Dermis blood vessel endothelial cell (primary cell): ENCODE measurements at places on chromosomes 13 and 19.
A peak's percentile ranks its signal among the peaks of the same experiment; 100 is the strongest.

GRCh38 chr13:21232196-21232595 is 55.7 kb downstream of the MRPL57 start:
- DNase-seq, result no peak

GRCh38 chr19:54415208-54415900 is at the start of gene TTYH1:
TTYH1 (plus strand) TSS chr19:54415464; CDS start chr19:54415553, 89 bp downstream.
- DNase-seq, result no peak

DNA sequence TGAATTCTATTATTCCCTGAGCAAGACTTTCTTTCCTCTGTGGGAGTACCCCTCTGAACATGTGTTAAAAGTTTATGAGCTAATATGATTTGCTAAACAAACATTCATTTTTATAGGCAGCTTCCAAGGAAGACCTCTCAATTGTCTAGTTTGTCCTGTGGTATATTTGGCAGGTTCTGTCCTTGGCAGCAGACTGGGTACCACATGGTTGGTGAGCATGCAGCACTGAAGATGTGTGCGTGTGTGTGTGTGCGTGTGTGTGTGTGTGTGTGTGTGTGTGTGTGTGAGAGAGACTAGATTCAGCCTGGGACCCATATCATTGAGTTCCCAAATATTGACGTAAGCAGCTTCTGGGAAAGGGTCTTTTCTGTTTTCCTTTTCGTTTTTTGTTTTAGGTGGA is 24.0 kb downstream of the FGF9 start:
- no peak for DNase-seq

GRCh38 chr13:51590971-51591627 is 6.8 kb downstream of the WDFY2 start:
- DNase-seq, result peak; percentile 37

DNA sequence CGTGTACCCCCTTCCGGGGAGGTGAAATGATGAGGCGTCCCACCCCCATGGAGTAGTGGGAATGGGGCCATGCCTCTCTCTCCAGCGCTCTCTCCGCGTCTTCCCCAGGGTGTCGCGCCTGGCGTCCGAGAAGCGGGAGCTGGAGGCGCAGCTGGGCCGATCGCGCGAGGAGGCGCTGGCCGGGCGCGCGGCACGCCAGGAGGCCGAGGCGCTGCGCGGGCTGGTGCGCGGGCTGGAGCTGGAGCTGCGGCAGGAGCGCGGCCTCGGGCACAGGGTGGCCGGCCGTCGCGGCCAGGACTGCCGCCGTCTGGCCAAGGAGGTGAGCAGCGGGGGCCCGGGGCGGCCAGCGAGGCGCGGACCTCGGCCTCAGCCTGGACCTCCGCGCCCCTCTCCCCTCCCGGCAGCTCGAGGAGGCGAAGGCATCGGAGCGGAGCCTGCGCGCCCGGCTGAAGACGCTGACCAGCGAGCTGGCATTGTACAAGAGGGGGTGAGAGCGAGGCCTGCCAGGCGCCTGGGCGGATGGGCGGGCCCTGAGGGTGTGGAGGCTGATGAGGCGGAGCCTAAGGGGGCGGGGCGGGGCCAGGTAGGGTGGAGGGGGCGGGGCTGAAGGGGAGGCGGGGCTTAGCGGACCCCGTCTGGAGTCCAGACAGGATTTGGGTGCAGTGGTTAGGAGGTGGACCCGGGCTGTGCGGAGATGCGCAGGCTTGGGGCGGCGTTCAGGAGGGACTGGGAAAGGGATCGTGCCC is 7.7 kb downstream of the PGLYRP1 start:
- peak; percentile 51 for DNase-seq

- DNase-seq, result no peak
These were observed 44.4 kb upstream of the C1QTNF9 start for GRCh38 chr13:24264976-24265375.

DNA sequence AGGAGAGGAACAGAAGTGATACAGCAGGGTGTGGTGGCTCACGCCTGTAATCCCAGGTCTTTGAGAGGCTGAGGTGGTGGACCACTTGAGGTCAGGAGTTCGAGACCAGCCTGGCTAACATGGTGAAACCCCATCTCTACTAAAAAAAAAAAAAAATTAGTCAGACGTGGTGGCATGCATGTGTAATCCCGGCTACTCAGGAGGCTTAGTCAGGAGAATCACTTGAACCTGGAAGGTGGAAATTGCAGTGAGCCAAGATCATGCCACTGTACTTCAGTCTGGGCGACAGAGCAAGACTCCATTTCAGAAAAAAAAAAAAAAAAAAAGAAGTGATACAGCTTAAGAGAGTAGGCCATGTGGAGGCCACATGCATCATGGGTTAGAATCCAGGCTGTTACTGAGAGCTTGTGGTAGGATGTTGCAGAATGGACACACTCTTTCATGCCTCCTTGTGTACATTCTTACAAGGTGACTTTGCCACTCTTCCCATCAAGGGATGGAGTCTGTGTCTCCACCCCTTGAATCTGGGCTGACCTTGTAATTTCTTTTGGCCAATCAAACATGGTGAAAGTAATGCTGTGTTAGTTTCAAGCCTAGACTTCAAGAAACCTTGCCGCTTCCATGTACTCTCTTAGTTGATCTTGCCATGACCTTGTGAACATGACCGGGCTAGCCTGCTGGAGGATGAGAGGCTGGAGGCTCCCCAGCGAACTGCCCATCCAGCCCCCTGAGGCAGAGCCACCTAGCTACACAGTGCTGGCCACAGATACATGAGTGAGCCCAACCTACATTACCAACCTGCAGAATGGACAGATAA is 12.3 kb downstream of the FAM187B start:
- no peak for DNase-seq

DNA sequence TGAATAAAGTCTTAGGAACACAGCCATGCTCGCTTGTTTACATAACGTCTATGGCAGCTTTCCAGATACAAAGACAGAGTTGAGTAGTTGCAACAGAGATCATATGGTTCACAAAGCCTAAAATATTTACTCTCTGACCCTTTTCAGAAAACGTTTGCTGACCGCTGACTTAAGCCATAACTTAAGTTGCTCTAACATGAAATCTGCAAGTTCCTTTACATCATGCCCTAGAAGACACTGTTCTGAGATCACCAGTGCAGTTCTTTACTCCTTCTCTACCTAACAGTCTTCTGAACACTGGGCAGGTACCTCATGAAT is 166.4 kb downstream of the DCLK1 start:
- peak; percentile 7 for DNase-seq

DNA sequence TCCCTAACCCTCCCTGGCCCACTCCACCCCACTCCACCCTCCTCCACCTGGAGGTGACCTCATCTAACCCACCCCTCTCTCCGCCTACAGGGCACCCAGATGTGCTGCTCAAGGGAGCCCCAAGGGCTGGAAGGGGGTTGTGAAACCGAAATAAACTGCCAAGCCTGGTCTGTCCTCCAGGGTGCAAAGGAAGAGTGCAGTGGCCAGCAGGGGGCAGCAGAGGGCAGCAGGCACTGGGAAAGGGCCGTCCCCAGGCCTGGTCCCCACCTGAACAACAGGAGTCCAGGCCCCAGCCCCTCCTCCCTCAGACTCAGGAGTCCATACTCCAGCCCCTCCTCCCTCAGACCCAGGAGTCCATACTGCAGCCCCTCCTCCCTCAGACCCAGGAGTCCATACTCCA is 8.4 kb upstream of the BCAM start:
- peak; percentile 86 for DNase-seq

- peak; percentile 91 for DNase-seq
These were observed at the start of gene ZNF223 for GRCh38 chr19:44051650-44052402. ZNF223 (plus strand) TSS chr19:44052036; CDS start chr19:44055177, 3,141 bp downstream.

- no peak for DNase-seq
These were observed 112.4 kb downstream of the NUFIP1 start for GRCh38 chr13:44876782-44877324.

DNA sequence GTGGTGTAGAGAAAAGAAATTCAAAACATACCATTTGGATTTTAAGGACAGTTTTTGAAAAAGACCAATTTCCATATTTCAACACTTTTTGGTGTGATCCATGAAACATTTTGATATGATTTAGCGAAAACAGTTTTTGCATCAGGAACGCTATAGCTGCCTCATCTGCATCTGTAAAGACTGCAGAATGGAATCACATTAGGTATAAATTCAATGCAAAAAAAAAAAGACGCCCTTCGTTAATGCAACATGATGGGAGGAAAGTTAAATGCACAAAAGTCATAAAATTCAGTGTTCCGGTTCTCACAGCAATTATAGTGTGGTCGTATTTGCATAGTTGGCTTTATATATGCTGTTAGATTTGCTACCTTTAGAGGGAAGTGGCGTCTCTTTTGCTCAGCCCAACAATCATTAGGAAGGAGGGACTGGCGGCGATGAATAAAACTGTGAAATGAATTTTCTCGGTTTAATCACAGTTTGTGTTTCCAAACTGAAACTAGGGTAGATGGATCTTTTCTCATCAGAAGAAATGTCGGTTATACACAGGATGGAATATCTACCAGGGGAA is 215.7 kb downstream of the TEX29 start:
- DNase-seq, result no peak

DNA sequence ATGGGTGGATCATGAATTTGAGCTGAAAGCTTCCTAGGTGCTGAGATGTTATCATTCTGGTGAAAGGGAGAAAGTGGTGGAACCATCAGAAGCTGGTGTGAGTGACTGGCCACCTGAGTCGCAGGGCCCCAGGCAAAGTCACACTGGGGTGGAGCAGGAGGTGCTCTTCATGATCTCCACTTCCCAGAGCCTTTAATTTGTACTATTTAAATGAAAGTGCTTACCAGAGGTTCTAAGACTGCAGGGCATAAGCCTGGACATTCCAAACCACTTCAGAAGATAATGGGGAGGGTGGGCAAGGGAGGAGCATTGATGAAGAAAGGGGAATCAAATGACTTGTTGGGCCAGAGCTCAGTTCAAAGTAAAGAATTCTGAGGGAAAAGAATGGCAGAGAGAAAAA is 156.1 kb downstream of the RGCC start:
- no peak for DNase-seq

DNA sequence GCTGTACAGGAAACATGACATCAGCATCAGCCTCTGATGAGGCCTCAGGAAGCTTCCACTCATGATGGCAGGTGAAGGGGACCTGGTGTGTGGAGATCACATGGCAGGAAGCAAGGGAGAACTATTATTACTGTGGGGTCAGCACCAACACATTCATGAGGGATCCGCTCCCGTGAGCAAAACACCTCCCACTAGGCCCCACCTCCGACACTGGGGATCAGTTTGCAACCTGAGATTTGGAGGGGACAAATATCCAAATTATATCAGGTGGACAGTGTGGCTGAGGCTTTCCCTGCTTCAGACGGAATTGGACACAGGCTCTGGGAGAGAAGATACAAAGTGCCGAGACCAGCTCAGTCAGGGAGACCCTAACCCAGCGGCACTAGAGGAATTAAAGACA is 5.7 kb upstream of the ZNF792 start:
- DNase-seq, result no peak

DNA sequence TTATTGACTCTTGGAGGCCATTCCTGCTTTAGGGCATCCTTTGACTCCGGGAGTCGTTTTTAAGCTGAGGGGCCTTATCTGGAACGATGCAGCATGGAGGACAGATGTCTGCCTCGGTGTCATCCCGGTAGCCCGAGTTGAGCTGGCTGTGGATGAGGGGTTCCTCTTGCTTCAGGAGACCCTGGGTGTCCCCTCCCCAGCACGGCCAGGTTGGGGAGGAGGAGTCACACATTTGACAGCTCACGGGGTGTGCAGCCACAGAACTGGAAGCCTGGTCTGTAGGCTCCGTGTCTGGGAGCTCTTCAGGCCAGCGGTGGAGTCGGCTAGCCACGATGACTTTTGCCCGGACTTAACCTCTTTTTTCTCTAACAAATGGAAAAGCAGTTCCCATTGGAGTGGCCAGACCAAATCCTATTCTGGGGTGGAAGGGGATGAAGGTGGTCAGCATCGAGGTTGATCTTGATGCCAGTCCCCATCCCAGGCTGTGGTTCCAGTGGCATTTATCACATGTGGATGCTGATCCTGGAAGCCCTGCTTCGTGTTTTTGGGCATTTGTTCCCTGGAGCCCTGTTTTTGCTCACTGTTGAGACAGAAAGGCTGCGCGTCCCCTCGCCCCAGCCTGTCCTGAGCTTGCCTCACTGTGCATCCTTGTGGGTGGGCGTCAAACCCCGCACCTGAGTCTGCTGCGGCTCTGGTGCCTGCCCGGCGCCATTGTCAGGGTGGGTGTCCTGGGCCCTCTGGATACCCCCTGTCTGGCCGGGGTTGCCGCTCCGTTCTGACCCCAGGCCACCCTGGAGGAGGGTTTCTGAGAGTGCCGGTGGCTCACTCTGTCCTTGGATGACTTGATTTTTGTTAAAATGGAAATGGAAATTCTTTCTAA is 12.0 kb downstream of the TFDP1 start:
- DNase-seq, result no peak

DNA sequence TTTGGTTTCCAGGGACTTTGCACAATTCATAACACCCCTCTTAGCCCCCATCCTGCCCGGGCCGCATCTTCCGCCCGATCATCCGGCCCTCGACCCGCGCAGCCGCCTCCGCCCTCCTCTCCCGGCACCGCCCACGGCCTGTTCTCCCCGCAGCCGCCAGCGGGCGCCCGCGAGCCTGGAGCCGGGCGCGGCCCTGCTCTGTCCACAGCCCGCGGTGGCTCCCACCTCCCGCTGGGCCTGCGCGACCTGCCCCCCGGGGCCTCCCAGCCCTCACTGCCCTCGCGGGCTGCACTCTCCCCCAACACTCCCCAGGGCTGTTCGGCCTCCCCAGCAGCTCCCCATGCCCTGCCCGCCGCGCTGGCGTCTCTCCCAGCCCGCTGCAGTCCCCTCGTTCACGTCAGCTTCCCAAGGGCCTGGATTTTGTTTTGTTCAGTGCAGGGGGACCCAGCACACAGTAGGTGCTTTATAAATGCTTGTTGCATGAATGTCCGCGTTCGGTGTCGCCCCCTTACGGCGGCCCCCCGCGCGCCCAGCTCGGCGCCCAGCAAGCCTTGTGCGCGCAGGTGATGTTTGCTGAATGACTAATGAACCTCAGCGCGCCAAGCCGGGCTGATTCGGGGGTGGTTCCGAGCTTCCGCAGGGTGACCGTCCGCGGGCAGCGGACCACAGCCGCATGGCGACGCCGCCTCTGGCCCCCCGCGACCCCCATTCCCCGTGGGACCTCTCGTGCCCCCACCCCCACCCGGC is 4.6 kb upstream of the APC2 start:
- DNase-seq, result peak; percentile 70

GRCh38 chr19:2627319-2627829 is 75.1 kb downstream of the GNG7 start:
- peak; percentile 97 for DNase-seq

DNA sequence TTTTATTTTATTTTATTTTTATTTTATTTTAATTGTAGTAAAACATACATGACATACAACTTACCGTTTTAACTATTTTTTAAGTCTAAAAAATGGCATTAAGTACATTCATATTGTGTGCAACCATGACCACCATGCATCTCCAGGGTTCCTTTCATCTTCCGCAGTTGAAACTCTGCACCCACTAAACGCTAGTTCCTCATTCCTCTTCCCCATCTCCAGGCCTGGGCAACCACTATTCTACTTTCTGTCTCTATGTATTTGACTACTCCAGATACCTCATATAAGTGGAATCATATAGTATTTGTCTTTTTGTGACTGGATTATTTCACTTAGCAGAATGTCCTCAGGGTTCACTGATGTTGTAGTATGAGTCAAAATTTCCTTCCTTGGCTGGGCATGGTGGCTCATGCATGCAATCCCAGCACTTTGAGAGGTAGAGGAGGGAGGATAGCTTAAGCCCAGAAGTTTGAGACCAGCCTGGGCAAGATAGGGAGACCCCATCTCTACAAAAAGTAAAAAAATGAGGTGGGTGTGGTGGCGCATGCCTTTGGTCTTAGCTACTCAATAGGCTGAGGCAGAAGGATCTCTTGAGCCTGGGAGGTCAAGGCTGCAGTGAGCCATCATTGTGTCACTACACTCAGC is 55.7 kb upstream of the ZNF507 start:
- DNase-seq, result no peak
